ENCODE measurements at places on chromosomes 1 and 21.
A peak's percentile ranks its signal among the peaks of the same experiment; 100 is the strongest.

DNA sequence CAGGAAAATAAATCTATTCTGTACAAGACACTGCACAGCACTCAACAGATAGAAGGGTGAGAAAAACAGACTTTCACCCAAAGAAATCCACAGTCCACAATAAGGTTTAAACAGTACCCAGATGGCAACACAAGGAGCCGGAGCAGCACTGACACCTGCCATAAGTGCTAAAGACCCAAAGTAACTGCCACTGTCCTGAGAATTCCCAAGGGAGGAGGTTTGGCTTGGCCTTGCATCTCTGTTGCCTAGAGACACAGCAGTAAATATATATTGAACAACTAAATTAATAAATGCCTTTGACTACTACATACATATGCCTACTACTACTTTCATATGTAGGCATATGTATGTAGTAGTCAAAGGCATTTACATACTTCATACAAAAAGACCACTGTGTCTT, 68.0 kb downstream of the VAV3 start:
- DNase-seq, result no peak

GRCh38 chr1:3987669-3988235, 87.7 kb upstream of the C1orf174 start:
- no peak for DNase-seq

- DNase-seq, result no peak
Observed at GRCh38 chr1:111332190-111332589, 41.5 kb downstream of the CHIA start.

DNA sequence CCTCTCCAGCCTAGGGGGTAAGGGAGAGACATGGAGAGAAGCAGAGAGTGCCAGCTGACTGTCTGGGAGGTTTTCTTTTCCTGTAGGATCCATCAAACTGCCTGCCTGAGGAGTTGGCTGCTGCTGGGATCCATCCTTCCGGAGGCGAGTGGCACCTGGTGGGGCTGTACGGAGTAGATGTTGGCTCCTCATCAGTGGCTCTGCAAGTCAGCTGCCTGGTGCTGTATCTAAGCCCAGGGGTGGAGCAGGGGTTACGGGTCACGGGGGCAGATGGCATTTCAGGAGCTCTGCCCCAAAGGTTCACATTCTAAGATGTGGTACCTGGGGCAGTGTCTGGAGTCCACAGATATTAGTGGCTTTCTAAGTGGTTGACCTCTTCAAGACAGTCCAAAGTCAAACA, 128.0 kb downstream of the ACTL8 start:
- DNase-seq, result no peak

DNA sequence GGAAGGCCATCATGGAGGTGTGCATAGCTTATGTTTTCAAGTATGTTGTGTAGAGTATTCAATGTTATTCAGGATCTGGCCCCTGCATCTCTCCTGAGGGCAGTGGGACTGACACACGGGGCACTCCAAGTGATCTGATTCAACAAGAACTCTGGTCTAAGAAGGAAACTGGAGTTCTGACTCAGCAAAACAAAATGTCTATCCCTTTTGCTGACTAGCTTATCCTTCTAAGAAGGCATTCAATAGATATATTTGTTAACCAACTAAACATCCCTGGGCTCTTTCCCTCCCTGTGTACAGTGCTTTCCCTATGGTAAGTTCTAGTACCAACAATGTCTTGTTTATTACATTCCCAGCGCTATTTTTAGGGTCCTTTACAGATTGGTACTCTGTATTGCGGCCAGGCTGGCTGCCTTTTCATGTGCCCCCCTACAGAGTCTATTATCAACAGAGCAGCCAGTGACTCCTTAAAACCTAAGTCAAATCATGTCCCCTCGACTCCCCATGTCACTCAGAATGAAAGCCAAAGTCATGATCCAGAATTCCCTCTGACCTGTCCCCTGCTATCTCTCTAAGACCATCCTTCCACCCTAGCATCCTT, 304.9 kb downstream of the KCNH1 start:
- no peak for DNase-seq

GRCh38 chr1:164895026-164895912, 336.3 kb downstream of the PBX1 start:
- DNase-seq, result no peak

DNA sequence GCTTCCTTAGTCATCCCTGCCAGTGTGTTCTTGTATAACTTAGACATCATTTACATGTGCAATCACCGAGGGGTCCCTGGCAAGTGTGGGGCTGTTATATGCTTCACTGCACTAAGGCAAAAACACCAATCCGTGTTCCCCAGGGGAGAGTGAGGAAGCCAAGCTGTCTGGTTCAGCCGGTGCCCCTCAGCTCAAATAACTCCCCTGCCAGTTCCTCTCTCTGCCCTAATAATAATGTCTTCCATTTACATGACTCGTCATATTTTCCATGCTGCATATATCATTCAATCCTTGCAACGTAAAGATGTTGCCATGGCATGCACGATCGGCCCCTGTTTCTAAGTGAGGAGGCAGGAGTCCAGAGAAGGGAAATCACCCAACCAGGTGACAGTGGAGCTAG, 24.4 kb upstream of the NDC1 start:
- peak; percentile 17 for DNase-seq

- DNase-seq, result no peak
Observed at GRCh38 chr1:153597206-153597605, 15.7 kb downstream of the S100A16 start.

DNA sequence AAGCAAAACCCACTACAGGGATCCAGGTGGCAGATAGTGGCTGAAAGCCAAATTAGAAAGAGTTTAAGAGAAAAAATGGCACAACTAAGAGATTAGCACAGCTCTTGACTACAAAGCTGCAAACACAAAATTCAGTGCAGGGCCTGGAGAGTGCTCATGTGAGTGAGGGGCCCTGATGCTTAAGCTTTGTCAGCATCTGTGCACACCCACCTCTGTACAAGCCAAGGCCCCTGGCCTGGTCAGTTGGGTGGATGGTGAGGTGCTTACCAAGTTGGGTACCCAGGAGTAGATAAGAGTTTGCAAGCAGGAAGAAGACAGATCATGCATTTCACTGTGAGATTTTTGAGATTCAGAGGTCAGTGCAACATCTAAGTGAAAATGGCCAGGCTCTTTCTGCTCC, 62.7 kb upstream of the ATP1B1 start:
- DNase-seq, result no peak

- no peak for DNase-seq
Observed at GRCh38 chr1:53736290-53736689, 2.7 kb downstream of the GLIS1 start.

DNA sequence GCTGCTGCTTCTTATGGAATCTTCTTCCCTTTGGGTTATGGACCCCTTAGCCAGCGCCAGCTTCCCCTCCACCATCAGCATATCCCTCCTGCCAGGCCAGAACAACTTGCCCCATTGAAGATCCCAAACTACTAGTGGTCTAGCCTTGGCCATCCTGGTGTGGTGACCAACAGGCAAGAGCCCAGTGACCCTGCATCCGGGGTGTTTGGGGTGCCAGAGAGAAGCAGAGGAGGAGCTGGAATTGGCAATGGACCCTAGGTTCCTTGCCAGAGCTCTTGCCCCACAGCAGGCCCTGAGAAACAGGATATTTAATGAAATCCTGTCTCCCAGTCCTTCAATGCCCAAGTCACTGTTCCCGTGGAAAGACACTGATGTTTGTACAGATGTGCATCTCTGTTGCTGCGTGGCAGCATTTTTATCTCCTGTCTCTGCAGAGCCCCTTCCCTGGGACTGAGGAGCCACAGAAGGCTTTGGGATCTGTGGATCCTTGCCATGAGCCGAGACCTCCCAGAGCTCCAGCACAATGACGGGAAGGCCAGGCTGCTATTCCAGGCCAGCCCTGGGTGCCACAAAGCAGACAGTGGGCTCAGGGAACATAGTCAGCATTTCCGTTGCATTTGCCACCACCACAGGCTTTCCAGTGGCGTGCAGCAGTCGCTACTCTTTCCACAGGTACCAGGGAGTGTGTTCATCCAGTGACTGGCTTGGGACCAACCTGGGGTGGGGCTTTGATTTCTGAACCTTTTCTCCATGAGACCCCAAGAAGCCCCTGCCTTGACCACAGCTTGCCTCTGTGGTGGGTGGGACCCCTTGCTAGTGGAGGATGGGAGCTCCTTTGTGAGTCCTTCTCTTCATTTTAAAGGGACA, 21.6 kb downstream of the NAV1 start:
- no peak for DNase-seq

- DNase-seq, result no peak
Observed at GRCh38 chr1:109713636-109714035, 1.6 kb downstream of the GSTM5 start.

GRCh38 chr1:170727963-170728362, 64.0 kb downstream of the PRRX1 start:
- no peak for DNase-seq

GRCh38 chr1:154843636-154844296, 26.3 kb downstream of the KCNN3 start:
- DNase-seq, result peak; percentile 31

DNA sequence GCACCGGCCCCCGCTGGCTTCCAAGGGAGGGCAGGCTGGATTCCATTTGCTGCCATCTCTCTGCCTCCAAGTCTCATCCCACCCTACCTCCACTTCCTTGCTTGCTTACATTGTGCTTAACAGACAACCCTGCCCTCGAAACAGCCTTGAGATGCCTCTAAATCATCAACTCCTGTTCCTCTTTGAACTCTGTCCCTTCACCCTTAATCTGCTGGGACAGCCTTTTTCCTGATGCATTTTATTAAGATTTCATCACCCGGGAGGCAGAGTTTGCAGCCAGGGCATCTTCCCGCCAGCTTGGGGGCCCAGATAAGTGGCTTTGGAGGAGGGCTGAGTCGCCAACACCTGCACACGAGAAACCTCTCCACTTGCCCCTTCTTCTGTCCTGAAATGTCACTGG, 192.5 kb downstream of the KAZN start:
- no peak for DNase-seq

- DNase-seq, result no peak
Observed at GRCh38 chr1:162326559-162326958, 50.1 kb downstream of the SPATA46 start.

DNA sequence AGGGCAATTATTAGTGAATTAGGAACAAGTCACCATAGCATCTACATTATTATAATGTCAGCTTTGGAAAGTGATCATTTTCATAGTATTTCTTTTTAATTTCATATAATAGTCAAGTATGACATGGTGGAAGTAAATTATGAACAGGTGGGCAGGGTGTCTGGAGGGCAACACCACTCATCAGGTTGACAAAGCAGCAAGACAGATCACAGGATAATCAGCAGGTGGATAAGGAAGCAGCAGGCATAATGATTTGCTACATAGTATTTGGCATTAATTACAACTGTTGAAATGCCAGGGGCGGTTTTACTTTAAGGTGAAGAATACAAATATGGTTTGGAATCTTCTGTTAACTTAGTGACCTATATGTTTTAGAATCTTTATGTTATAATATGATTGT, 1342.2 kb downstream of the PLA2G4A start:
- no peak for DNase-seq

- DNase-seq, result no peak
Observed at GRCh38 chr1:18535391-18536210, 54.9 kb downstream of the KLHDC7A start.

DNA sequence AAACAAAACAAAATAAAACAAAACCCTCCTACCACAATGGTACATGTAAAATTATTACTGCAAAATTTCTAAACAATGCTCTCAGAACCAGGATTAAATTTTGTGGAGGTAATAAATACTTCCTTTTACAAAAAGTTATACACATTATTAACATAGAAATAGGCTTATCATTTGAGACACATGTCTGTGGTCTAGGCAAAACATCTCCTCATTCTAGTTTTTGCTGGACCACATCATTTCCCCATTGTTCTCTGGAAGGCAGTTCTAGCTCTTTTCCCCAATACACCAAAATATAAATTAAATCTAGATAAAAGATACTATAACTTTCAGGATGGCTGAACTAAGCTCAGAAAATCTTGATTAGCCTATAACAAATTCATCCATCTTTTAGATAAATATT, 18.4 kb downstream of the EXTL2 start:
- DNase-seq, result no peak

- no peak for DNase-seq
Observed at GRCh38 chr1:219812491-219813203, 115.7 kb downstream of the SLC30A10 start.

DNA sequence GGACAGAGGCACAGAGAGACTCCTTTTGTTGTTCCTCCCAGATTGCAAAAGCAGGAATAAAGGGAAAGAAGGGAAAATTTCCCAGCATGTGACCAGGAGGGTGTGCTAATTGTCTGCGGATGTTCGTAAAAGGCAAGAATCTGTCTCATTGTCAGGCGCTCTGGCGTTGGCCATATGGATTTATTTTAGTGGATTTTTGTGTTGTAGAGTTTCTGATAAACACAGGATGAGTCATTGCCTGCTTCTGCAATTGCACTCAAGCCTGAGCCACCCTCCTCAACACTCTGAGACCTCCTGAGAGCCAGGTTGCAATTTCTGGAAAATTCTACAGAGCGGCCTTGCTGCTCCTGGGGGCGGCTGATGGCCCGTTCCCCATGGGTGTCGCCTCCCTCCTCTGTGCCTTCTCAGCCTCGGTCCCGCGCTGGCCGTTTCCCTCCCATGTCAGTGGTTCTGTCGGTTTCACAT, 227.7 kb downstream of the KAZN start:
- no peak for DNase-seq

DNA sequence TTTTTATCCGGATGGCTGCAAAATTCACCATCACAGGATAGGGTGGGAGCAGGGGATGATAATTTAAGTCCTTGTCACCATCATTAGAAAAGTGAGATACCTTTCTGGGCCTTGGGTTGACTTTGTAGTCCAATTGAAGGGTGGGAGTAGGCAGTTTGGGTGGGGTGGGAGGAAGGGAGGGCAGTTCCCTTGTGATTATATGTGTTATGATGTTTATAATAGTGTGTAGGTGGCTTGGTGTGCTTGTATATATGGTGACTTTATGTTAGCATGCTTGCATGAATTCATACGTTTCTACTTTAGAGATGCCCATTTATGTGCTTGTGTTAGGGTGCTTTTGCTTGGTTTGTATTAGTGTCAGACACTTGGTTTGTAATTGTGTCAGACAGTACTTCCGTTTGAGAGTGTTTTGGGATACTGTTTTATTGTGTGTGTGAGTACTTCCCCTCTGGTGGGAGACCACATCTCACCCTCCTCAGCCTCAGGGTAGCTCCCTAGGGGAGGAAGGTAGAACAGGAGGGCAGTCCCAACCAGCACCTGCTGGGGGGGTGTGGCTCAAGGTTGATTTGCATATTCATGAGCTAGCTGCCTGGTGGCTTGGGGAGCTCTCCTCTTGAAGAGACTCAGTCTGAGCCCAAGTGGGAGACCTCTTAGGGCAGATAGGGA, 6.3 kb upstream of the POU3F1 start:
- no peak for DNase-seq

GRCh38 chr1:109091078-109091838, 694 bp downstream of the TMEM167B start:
- DNase-seq, result no peak

GRCh38 chr1:151478923-151479322, 19.6 kb upstream of the POGZ start:
- DNase-seq, result no peak

- DNase-seq, result no peak
Observed at GRCh38 chr1:64121766-64122385, 81.5 kb upstream of the UBE2U start.

- no peak for DNase-seq
Observed at GRCh38 chr1:231601824-231602672, 24.5 kb upstream of the DISC1 start.

GRCh38 chr1:93851327-93851712, 27.7 kb downstream of the DNTTIP2 start:
- no peak for DNase-seq

GRCh38 chr1:8494681-8495080, 176.8 kb downstream of the SLC45A1 start:
- DNase-seq, result no peak

- DNase-seq, result no peak
Observed at GRCh38 chr21:15820327-15820726, 90.5 kb downstream of the USP25 start.
